Esophagus mucosa (tissue), 1 donor: ENCODE measurements at places on chromosomes 7 and 10.

GRCh38 chr7:106365252-106366005 lies 80.6 kb upstream of the NAMPT start:
- peak; percentile 97 for ATAC-seq

DNA sequence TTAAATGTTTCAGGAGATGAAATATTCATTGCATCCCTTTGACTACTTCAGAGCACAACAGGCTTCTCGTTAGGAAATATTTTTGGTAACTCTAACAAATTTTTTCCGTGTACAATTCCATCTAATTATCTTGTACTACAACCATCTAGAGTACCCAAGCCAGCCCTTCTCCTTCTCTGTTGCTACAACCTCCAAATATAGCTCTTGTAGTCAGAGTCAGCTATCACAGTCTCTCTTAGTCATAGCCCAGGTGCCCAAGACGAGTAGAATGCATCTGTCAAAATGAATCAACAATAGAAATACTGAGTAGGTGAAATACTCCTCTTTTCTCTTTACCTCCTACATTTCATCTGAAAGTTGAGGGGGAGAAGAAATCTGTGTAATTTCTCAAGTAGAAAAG lies 74.0 kb downstream of the INHBA start:
- ATAC-seq: no peak

- peak; percentile 51 for ATAC-seq
Measured at GRCh38 chr7:143892527-143893300, 9.3 kb downstream of the TCAF1 start.

DNA sequence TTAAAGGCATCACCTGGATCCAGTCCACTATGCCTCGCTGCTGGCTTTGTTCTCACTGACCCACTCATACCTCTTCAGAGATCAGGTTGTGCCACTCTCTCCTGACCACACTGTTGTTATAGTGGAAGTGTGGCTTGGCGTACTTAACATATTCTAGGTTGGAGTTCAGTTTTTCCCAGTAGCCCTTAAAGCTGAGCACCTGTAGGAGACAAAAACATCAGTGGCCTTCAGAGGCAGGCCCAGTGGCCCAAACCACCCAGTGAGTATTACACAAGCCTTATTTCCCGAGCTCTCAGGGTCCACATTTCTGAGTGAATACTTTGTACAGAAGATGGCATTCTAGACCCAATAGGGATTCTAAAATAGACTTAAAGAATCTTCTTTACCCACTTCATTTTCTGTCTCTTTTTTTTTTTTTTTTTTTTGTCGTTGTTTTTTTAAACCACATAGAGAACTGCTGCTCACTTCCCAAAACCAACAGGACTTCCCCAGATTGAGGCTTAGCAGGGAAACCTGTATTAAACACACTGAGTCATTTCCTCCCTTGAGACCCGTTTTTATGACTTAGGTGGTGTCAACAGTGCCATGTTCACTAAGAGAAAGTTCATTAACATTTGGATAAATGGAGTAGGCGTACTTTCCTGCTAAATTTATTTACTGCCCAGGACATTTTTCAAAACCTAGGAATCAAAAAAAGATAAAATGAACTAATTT lies 85.8 kb downstream of the GSAP start:
- no peak for ATAC-seq

DNA sequence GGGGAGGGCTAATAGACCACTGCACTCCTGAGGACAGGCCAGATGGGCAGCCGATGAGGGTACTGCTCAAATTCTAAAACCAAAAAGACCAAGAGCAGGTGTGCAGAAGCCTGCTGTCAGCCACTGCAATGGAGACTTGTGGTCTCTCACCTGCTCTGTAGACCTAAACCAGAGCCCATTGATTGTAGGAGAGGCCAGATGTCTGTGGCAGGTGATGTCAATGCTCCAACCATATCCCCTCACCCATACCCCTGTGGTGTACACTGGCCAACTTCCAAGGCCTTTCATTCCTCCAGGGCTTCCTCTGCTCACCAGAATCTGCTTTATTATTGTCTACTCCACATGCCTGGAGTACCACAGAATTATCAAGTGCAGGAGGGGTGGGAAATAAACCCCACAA lies 116.9 kb upstream of the CHST15 start:
- ATAC-seq: no peak

DNA sequence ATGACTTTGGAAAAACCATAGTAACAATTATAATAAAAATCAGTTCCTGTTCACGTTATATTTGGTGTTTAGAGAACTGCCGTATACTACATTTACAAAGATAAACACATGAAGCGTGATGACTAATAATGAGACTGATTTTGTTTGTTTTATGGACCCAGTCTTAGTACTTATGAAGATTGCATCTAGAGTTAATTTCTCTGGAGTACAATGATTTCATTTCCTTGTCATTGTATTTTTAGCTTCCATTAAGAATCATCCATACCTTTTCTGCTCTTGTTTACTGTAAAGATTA lies 2.9 kb downstream of the RBM20 start:
- ATAC-seq: no peak

DNA sequence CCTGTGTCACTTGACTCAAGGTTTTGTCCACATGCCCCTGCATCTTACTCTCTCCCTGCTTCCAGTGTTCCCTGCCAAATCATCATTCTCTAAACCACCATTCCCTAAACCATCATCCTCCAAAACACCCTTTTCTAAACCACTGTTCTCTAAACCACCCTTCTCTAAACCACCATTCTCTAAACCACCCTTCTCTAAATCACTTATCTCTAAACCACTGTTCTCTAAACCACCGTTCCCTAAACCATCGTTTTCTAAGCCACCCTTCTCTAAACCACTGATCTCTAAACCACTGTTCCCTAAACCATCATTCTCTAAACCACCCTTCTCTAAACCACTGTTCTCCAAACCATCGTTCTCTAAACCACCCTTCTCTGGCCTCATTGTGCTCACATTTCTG lies 142.1 kb downstream of the CXCL12 start:
- no peak for ATAC-seq

DNA sequence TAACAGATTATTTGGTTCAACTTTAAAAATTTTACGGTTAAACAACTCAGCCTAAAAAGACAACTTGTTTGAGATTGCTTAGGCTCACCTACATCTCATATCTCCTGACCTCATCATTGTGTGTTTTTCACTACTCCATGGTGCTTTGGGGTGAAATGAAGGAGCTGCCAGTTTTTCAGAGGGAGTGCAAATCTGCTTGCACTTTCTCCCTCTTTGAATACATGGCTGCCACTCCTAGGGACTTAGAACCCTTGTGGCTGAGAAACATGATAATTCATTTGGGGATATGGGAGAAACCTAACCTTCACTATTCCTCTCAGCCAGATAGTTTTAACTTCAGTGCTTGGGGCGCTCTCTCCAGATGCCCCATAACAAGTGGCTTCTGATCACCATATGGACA lies 2.7 kb downstream of the CCSER2 start:
- ATAC-seq: no peak
